ENCODE measurements at places on chromosomes 11 and 22.

- no peak for DNase-seq
These were observed 134.1 kb downstream of the CASP12 start for GRCh38 chr11:104763930-104764709.

- no peak for DNase-seq
These were observed 971 bp downstream of the TUBGCP6 start for GRCh38 chr22:50243685-50244419.

DNA sequence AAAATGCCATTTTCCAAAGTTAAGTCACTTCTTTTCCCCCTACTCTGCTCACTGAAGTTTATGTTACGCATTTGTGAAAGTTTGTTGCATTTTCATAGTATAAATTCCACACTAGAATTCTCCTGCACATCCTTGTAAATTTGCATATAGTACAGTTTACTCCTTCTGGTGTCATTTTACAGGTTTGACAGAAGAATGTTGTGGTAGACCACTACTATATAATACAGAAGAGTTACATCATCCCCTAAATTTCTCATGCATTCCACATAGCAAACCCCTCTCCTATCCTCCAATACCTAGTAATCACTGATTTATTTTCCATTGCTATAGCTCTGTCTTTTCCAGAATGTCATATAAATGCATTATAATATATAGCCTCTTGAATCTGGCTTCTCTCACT is 64.5 kb downstream of the CCDC73 start:
- no peak for DNase-seq

DNA sequence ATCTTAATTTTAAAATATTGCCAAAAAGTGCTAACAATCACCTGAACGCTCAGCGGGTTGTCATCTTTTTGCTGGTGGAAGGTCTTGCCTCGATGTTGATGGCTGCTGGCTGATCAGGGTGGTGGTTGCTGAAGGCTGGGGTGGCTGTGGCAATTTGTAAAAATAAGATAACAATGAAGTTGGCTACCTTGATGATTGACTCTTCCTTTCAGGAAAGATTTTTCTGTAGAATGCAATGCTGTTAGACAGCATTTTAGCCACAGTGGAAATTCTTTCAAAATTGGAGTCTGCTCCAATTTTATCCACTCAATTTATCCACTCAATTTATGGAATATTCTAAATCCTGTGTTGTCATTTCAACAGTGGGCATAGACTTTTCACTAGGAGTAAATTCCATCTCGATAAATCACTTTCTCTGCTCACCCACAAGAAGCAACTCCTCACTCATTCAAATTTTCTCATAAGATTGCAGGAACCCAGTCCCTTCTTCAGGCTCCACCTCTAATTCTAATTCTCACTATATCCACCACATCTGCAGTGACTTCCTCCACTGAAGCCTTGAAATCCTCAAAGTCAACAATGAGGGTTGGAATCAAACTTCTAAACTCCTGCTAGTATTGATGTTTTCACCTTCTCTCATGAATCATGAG is 78.8 kb downstream of the LINC01488 start:
- no peak for DNase-seq

- no peak for DNase-seq
These were observed 71.3 kb upstream of the GRIA4 start for GRCh38 chr11:105538588-105538987.

- no peak for DNase-seq
These were observed 1187.6 kb downstream of the BRD1 start for GRCh38 chr22:48639896-48640748.

DNA sequence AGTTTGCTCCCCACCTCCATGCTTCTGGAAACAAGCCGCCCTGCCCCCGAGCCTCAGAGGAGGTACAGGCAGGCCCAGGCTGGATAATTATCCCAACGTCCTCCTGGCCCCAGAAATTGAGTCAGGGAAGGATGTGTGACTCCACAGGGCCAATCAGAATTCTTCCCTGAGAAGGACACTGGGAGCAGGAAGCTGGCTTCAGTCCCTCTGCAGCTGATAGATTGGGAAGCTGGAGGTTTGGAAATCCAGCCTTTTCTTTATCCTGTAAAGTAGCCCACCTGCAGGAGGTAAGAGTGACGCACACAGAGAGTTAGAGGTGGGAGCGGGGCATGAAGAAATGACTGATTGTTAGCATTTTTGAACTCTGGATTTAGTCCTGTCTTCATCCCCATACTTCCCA is 97.5 kb upstream of the CD82 start:
- no peak for DNase-seq

GRCh38 chr22:19986410-19987341 is 29.9 kb downstream of the ARVCF start:
- peak; percentile 75 for DNase-seq

DNA sequence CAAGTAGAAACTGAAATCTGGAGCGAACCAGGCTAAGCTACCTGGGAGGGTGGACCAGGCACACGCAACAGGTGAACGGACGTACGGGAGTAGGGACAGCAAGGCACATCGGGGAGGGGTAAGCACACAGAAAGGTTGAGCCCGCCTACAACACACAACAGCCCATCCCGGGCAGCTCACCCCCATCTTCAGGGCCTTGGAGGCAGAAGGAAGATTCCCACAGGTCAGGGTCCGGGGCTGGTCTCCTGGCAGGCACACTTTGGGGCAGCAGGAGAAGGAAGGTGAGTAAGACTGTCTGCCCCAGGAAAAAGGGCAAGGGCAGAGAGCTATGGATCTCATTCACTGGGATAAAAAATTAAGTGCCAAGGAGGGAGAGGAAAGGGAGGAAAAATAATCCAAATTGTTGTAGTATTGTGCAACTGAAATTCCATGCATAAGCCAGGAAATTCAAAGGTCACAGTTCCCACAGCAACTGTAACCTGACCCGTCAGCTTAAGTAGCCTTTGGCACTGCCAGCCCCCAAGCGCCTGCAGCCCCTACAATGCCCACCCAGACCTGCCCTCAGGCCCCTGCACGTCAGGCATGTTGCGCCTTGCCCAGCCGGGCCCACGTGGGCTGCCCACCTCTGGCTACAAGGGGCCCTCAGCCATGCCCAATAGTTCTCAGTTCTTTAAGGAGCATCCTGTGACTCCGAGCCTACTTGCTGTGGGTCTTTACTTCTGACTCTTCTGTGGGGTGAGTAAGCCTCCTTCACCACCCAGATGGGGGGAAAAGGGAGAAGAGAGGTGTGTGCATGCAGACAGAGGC is 51.8 kb downstream of the MICAL3 start:
- peak; percentile 44 for DNase-seq

GRCh38 chr11:113698515-113698914 is 7.6 kb downstream of the TMPRSS5 start:
- DNase-seq, result no peak

DNA sequence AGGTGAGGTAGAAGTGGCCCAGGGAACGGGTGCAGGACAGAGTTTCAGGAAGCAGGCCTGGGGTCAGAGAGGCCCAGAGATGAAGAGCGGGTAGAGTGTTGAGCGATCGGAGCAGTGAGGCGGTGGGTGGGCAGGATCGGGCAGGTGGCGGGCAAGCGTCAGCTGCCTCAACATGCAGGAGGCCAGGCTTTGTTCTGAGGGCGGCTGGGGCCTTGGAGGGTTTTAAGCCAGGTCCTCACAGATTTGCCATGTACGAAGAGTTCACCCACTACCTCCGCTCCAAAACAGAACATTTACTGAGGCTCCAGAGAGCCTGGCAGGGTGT is 29.4 kb downstream of the FLRT1 start:
- no peak for DNase-seq

GRCh38 chr22:45686004-45686403 is 14.4 kb downstream of the ATXN10 start:
- DNase-seq, result no peak

DNA sequence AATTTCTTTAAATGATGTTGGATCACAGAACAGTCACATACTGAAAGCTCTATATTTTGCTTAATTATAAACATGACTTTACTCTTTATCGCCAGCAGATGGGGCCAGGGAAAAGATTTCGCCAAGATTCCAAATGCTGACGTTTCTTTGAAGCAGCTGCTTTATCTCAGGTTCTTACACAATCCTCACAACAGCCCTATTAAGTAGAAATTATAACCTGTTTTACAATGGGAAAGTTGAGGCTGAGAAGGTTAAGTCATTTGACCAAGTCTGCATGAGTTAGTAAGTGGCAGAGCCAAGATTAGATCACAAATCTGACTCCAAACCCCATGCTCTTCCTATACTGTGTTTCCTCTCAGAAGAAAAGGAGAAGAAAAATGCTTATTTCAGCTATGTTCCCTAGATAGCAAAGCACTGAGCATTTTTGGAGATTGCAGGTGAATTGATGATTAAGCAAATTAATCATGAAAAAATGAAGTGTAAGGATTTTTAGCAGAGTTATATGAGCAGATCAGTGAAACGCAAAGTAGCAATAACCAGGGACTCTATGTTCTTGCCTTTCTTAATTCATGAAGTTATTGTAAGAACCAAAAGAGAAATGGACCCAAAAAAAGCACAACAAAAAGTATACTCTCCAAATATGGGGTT is 79.0 kb downstream of the AASDHPPT start:
- DNase-seq, result no peak

GRCh38 chr22:25923914-25924313 is 181.9 kb downstream of the MYO18B start:
- no peak for DNase-seq

DNA sequence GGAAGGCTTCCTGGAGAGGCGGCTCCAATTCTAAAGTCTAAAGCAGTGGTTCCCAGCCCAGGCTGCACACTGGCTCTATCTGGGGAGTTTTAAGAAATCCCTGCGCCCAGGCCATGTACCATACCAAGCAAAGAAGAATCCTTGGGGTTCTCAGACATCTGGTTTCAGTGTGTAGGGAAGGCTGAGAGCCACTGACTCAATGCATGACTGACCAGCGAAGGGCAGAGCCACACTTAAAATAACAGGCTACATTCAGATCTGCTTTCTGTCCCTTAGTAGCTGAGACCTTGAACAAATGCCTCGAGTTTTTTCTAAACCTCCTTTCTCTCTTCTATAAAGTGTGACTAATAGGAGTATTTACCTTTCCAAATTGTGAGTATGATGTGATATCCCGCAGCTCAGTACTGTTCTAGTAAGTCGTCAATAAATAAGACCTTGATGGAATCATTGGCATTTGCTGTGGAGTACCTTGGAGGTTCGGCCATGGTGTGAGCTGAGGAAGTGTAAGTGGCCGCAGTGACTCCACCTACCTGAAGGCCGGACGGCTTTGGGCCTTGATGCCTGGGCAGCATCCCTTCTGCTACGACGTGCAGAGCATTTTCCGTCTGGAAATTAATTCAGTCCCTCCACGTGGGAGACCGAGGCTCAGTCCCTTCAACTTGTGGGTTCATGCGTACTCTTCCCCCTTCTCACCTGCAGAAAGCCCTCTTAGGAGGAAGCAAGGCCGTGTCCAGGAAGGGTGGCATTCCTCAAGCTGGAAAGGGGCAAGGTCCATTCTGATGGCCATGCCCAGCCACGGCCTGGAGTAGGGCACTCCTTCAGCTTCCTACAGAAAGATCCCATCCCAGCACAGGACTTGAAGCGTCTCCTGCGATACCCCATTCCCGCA is 25.1 kb downstream of the GLB1L2 start:
- DNase-seq, result no peak

DNA sequence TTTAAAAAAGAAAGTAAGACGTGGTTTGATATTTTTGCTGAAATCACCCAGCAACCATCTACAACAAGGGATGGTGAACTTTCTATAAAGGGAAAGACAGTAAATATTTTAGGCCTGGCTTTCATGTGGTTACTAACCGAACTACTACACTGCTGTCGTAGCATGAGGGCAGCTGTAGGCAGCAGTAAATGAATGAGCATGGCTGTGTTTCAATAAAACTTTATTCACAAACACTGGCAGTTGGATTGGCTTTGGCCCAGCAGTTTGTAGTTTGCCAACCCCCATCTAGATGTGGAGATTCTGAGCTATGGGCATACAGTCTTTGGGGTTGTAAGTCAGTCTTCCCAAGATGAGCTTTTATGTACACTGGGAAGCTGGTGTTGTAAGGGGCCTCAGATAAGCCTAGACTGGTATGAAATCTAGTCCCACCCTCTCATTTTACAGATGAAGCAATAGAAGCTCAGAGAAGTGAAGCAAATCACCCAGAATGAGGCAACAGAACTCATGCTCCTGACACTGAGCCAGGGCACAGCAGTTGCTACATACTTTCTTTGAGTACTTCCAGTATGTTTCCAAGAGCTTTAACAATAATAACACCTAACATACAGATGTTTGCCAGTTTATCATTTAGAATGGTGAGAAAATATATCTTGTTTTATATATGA is 204.4 kb downstream of the ADAMTS15 start:
- no peak for DNase-seq

DNA sequence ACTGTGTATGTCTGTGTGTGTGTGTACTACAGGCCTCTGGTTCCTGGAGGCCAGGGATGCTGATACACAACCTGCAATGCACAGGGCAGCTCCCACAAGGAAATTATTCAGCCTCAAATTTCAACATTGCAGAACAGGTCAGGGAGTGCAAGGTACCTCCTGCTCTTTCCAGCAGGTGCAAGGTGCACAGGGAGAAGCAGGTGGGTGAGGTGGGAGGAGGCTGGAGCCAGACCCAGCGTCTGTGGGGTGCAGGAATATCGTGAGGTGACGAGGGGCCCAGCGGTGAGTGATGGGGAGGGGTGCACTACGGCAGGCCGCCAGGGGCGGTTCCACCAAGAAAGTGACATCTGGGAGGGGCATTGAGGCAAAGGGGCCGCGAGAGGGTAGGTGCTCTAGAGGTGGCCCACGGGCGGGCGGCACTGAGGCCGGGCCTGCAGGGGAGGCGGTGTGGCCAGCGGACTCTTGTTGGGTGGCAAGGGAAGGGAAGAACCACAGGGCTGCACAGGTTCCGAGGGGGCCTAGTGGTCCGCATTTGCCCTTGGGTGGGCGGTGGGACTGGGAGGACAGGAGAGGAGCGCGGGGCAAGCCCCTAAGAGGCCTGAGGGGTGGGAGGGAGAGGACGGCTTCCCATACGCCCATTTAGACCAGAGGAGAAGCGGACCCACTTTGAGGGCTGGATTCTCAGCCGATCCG is 21.6 kb downstream of the DGCR6L start:
- no peak for DNase-seq

GRCh38 chr11:125275905-125276618 is 111.5 kb downstream of the PKNOX2 start:
- DNase-seq, result no peak

Measured in H54 (cell line).